Dorsolateral prefrontal cortex (tissue), 122 donors: ENCODE measurements at places on chromosomes 13 and 19.

DNA sequence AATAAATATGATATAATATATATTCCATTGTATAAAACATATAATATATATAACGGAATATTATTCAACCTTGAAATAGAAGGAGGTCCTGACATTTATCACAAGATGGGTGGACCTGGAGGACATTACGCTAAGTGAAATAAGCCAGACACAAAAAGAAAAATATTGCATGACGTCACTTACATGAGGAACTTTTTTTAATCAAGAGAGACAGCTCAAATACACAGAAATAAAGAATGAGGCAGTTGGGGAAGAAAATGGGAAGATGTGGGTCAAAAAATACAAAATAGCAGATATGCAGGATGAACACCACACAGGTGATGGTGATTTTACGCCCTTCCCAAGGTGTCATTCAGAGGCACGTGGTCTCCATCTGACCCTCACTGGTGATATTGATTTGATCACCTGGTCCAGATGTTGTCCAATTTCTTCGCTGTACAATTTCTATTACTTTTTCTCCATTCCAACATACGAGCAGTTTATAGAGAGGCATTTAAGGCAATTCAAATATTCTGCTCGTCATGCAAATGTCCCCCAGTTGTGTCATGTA is 513 bp upstream of the ZNF317 start:
- DNase-seq: no peak

- DNase-seq: no peak
These were observed 7.6 kb downstream of the AKT2 start for GRCh38 chr19:40277356-40278059.

DNA sequence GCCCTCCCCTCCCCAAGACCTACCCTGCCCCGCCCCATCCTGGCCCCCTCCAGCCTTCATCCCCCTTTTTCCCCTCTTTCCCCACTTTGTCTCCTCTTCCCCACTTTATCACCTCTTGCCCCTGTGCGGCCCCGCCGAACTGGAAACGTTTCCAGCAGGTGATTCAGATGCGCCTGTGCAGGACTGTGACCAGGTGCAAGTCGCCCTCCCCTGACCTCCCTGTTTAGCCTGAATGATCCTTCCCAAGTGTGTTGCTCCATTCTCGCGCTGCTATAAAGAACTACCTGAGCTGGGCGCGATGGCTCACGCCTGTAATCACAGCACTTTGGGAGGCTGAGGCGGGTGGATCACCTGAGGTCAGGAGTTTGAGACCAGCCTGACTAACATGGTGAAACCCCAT is 25.9 kb downstream of the ZNF791 start:
- no peak for DNase-seq

DNA sequence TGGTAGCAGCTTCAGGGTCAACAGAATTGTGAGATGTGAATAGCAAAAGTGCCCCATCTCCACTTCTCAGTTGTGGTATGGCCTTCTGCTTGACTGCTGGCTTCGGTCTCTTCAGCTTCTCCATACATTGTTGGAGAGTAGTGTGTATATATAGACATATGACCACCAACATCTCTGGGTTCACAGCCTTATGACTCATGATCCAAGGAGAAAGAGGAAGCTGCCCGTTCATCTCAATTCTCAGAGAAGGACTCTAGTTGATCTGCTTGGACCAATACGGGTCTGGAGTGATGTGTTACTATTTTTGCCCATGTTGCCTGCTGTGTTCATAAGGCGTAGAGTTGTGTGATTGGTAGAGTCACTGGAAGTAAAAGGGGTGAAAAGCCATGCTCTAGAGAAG is 3.6 kb upstream of the COMMD6 start:
- no peak for DNase-seq

DNA sequence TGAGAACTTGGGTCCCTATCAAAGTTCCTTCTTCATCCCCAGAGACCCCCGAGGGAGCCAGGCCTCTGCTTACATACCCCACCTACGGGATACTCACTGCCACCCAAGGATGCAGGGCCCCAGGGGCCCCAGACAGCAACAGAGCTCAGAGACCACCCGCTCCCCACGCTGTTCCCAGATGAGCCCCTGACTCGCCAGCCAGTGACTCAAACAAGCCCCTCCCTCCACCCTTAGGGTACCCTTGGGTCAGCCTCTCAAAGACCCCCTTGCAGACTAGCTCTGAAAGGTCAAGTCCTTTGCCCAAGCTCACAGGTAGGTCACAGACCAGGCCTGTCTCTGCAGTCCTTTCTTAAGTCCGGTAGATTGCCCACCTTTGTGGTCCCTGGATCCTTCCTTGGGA is 45.7 kb downstream of the CD320 start:
- DNase-seq: no peak

DNA sequence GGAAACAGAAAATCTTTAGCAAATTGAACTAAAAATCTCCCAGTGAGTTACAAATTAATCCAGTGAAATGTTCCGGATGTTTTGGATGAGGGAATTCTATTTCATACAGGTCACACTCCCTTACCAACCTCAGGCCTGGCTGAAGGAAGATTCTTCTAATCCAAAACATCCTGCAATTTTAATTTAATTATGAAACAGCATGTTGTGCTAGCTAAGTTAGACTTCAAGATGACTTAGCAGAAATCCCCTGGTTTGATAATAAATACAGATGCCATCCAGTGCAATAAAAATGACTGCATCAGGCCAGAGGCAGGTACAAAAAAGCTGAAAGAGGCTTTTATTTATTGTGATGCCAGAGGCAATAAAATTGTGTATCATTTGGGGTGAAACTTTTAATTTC is 96.7 kb upstream of the CLDN10 start:
- no peak for DNase-seq

DNA sequence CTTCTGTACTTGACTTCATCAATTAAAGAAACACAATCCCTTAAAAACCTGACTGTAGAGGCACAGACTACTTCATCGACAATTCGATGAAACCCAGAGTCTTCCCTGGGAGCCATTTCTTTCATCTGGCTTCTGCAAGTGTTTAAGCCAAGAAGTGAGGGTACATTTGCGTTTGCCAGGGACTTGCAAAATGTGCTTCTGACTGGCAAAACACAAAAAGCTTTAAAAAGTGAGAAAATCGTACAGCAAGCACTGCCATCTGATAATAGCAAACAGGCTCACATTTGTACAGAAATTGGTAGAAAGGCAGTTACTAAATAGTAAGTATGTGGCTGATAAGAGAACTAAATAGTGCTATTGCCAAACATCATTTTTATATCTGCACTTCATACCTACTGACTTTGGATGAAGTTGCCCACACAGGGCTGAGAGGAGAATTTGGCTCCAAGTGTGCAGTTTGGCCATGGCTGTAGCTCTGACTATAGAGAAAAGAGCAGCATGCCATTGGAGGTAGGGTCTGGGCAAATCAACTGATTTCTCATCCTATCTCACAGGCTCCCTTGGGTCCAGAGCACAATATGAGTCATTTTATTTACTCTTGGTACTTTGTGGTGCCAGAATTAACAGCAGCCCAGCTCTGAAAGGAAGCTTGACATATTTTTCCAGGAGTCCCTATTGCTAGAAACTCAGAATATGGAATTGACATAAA is 358.1 kb downstream of the OXGR1 start:
- DNase-seq: no peak

DNA sequence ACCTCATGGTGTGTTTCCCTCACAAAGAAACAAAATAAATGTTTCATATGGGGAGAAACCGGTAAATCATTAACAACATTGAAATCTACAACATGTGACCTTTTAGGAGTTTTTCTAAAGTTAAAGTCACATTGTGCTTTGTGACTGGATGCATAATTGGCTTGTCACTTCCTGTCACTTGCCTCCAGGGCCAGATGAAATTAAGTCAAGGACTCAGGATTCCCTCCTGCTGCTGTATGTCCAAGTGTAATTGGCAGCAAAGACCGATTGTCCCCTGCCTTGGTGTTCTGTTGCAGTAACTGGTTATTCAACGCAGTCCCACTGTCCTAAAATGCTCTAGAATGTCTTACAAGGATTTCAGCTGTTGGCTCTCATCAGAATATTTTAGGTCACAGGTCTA is 448.2 kb downstream of the LIG4 start:
- no peak for DNase-seq

GRCh38 chr13:113360446-113360845 is 3.5 kb downstream of the GRTP1 start:
- DNase-seq: no peak

DNA sequence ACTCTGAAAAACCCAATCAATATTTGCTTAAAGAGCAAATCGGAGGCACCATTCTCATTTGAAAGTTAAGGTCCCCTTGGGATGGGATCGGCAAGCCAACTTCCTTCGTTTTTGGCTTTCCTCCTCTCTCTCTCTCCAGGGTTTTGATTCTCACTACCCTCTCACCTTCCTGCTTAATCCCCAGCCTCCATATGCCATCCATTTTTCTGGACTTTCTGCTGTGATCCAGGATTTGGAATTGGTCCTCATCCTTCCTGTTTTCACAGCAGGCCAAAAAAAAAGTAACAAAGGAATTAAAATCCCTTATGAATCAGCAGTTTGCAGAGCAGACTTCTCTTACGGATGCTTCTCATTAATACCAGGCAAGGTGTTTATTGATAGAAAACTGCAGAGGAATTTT is 283.1 kb upstream of the TMTC4 start:
- DNase-seq: no peak

DNA sequence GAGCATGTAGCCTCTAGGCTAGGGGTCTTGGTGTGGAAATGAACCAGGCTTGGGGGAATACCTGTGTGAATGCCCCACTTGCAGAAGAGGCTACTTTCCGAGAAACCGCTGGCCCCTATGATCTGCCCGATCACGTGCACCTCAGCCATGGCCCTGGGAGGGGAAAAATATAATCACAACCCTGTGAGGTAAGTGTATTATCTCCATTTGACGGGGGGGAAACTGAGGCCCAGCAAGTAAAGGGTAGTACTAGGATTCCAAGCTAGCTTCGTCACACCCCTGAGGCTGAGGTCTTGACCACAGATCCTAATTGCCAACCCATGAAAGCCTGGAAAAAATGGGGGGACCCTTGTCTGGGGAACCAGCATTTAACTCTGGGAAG is 587 bp downstream of the B9D2 start:
- no peak for DNase-seq

DNA sequence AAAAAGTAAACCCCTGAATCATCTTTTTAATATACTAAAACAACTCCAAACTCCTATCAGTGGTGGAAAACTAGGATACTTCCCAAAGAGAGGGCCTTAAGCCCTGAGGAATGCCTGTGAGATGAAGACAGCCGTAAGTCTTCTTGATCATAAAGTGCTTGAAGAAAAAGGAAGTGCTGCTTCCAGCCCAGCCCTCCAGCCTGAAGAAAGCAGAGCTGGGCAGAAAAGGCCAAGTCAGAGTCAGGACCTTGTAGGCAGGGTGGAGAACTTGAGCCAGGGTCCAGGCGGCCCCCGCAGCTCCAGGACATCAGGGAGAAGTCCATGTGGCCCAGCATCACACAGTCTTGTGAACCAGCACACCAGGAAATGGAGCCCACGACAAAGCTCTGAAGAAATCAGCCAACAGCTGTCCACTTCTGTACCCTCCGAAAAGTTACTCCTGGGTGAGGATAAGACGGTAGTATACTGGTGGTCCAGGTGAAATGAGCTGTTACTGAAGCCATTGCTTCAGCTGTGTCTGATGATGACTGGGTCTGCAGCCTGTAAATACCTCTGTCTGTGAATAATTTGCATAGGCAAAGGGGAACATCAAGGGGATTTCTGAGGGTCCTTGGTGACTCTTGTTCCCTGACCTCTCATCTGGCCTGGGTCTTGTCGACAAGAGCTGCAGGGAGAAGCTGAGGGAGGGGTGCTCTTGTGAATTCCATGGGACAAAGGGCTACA is 18.7 kb upstream of the CRYL1 start:
- no peak for DNase-seq

DNA sequence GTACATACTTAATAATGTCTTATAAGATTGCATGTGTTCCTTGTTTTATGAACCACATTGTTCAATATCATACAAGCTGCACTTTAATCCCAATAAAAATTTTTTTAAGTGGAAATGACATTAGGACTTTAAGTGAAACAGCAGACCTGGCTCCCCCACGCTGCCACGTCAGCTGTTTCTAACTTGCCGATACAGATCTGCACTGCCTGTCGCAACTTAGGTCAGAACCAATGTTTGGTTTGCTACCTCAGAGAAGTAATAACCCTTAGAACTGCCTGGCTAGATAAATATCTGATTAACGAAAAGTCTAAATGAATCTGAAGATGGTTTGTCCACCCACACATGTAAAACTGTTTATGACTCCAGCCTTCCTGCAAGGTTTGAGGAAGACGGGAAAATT is 327.5 kb upstream of the DACH1 start:
- DNase-seq: no peak

GRCh38 chr19:58357481-58358145 is 4.3 kb upstream of the A1BG start:
- no peak for DNase-seq

DNA sequence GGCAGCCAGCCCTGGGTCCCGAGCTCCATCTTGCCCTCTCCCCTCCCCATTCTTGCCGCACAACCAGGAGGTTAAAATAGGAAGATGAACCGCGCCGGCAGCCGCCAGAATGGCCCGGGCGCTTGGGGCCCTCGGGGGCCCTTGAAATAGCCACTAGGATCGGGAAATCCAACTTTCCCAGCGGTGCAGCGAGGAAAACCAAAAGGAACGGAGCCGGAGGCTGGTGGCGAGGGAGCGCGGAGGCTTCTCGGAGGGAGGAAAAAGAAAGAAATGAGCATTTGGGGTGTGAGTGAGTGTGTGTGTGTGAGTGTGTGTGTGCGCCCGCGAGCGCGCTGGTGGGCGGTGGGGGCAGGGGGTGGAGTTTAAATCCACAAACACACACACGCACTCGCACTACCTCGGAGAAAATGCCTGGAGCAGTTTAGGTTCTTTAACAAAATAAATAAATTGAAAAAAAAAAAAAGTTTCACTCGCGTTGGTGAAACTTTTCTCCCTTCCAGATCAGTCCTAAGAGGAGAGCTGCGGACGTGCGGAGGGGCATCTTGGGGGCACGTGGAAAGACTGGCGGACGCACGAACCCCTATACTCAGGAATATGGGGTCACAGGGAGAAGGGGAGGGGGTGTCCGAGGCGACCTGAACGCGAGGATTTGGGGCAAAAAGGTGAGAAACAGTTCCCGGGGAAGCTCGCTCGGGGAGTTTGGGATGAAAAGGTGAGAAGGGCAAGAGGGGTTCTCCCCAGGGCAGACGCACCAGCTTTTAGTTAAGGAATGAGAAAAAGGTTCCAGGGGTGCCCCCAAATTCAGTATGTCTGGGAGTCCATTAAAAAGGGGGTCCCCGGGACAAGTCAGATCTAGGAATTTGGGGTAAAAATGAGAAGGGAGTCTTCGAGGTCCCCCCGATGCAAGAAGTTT is 1.3 kb downstream of the RFX2 start:
- no peak for DNase-seq

GRCh38 chr19:39377373-39378362 is 13.2 kb downstream of the PAF1 start:
- no peak for DNase-seq

GRCh38 chr19:4971424-4971793 is 2.5 kb downstream of the KDM4B start:
- no peak for DNase-seq

GRCh38 chr19:48819366-48819816 is 8.6 kb upstream of the BCAT2 start:
- no peak for DNase-seq

DNA sequence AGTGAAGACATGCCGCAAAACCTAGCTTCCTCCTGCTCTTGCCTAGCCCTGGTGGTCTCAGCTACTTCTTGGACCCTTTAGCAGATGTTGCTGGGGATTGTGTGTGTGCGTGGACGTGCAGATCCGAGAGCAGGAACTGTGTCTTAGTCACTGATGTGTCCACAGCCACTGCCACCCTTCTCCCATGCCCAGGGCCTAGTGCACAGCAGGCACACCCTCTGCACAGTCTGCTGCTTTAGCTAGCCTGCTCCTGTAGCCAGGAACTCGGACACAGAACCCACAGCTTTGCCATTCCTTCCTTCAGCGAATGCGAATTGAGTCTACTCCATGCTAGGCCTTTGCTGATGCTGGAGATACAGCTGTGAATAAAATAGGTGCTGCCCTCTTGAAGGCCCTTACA is 2.3 kb downstream of the CLPTM1 start:
- no peak for DNase-seq
